ENCODE measurements at places on chromosomes 4 and X.
A peak's percentile ranks its signal among the peaks of the same experiment; 100 is the strongest.

DNA sequence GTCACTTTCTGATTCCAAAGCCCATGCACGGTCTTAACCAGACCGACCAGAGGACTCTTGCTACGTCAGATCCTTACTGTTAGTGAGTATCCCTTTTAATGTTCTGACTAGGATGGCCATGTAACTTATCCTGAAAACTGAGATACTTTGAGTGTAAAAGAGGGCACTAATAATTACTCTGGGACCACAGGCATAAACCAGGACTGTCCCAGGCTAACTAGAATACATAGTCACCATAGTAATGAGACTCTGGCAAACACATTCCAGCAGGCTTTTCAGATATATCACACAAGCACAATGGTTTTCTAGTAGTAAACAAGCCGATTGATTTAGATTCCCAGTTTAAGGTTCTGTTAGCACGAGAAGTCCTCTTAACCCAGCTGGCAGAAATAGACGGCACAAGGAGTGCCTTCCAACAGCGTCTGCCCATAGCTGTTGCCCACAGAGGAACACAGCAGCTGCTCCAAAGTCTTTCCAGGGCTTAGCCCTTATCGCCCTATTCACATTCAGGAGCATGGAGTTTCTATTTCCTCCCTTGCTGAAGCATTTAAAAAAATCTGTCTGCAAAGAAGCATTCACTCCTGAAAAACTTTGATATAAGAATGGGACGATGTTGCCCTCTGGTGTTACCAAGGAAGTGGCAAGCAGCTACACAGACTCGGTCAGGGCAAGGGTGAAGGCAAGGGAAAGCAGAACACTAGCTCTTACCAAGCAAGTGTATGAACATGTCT is 92.4 kb downstream of the CXCL13 start:
- DNase-seq: peak; percentile 77

GRCh38 chrX:92230628-92231027 is 451.5 kb downstream of the PCDH11X start:
- no peak for DNase-seq

DNA sequence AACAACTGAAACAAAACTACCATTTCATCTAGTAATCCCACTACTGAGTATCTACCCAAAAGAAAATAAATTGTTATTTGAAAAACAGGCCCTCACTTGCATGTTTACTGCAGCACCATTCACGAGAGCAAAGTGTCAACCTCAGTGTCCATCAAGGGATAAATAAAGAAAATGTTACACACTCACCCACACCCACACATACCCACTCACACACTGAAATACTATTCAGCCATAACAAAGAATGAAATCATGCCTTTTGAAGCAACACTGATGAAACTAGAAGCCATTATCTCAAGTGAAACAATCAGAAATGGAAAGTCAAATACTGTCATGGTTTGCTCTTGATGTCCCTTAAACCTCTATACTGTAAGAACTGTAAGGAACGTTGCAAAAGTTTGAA is 44.8 kb upstream of the CLNK start:
- DNase-seq: no peak

DNA sequence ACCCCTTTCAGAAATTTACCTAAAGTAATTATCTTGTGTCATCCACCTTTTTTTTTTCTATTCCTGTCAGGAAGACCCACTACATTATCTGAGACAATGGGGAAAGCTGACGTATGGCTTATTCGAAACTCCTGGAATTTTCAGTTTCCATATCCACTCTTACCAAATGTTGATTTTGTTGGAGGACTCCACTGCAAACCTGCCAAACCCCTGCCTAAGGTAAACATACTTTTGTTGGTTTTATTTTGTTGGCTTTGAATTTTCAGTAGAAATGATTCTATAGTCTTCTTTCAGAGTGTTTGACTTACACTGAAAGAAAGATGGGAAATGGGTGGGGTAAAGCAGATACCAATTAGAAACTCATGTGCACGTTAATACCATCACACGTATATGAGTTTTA is 2.2 kb downstream of the UGT2B7 start:
- DNase-seq: no peak

GRCh38 chr4:72606751-72607150 is 37.7 kb upstream of the ADAMTS3 start:
- no peak for DNase-seq

DNA sequence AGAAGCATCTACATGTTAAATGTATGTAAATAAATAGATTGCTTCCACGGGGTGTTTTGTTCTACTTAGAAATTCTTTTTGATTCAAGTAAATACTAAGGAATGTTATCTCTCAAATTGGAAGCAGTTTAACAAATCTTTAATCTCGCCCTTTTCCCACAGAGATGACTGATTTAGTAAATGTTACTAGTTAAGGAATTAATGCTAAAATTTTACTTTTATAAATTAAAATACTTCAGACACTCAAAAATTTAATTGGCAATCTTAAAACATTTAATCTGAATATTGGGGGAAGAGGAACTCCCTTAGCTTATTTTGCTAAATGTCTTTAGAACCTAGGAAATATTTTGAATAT is 12.1 kb downstream of the LARP7 start:
- DNase-seq: no peak

DNA sequence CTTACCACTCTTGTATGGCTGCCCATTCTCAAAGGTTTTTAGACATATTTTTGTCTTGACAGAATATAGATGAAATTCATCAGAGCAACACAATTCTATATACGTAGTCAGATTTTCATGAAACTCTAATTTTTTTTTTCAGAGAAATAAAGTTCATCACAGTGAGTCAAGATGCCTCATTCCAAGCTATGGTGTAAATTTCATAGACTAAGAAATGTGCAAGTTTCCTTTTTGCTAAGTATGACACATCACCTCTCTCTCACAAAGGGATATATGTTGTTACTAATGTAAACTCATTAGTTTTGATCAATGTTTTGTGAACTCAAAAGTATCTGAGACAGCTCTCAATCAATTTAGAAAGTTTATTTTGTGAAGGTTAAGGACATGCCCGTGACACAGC is 60.4 kb upstream of the ATXN3L start:
- peak; percentile 70 for DNase-seq

DNA sequence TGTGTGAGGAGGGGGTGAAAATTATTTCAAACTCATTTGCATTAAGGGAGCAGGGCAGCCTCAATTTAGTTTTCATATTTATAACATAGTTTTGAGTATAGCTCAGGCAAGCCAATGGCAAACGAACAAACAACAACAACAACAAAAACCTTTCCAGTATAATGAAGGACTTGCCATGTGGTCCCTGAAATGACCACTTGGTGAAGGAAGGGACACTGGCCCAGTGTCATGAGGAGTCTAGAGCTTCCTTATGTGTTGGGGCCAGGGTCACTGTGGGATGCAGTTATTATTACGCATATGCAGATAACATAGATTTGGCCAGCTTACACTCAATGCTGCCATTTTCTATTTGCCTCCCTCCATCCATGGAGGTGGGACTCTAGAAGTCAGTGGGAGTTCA is 23.3 kb downstream of the NKX3-2 start:
- DNase-seq: no peak

- no peak for DNase-seq
Measured at GRCh38 chrX:63566856-63567255, 215.7 kb upstream of the SPIN4 start.
